Endothelial cell of umbilical vein (primary cell): ENCODE measurements at places on chromosomes 6 and 20.

DNA sequence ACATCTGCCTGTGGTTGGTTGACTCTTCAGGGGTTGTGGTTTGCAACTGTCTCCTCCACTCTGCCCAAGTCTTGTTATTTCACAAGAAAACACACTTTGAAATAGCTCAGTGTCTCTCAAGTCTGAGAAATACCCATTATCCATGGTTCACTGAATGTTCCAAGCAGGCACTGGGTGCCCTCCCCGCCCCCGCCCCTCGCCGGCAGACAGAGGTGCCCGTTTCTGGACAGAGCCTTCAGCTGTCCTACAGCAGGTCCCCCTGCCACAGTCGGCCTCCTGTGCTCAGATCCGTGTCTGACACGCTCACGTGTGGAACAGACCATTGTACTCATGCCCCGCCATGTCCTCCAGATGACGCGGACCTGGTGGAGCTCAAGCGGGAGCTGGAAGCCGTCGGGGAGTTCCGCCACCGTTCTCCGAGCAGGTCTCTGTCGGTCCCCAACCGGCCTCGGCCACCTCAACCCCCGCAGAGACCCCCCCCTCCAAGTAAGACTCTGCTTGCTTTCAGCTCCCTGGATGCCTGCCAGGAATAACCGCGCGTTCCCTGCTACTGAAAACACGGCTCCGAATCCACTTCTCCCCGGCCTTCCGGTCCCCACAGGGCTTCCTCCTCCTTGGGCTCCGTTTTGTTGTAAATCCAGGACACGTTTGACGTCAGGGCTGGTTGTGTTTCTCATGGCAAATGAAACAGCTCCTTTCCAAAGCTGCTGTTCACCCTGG is 81.4 kb downstream of the SERAC1 start:
- no peak for DNase-seq

- DNase-seq, result no peak
These were observed 182.5 kb upstream of the JARID2 start for GRCh38 chr6:15063253-15063853.

DNA sequence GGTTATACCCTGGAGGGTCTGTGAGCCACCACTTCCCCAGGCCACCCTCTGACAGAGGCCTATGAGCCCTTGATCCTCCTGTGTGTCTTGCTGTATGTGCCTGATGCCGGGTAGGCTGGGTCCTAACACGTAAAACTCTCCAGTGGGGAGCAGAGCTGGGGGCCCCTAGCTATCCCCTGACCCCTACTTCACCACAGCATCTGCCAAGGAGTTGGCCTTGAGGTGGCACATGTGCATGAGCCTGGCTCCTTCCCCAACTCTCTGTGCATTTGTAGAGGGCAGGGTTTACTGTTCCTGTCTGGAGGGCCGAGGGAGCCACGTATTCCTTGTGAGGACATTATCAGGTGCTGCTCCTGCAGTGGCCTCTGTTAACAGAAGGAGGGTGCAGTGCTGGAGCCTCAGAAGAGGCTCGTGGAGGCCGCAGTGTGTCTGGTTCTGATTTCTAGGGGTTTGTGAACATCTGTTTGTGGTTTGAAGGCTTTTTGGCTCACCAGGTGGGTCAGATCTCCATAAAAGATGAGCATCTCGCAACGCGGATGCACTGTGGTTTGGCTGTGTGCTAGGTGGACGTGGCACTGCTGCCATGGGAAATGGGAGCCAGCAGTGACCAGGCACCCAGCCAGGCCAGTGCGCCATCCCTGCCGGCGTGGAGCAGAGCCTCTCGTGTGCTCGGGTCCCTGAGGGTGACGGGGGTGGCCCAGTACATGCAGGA is 152.1 kb downstream of the DTNBP1 start:
- no peak for DNase-seq

GRCh38 chr6:111813677-111814310 is 59.5 kb downstream of the FYN start:
- DNase-seq, result no peak

GRCh38 chr6:151310852-151311767 is 71.3 kb downstream of the AKAP12 start:
- no peak for DNase-seq

- DNase-seq, result no peak
These were observed 9.5 kb downstream of the CYP39A1 start for GRCh38 chr6:46642928-46643751.

GRCh38 chr6:3778701-3779573 is 27.4 kb upstream of the PXDC1 start:
- DNase-seq, result no peak

- no peak for DNase-seq
These were observed 5.6 kb downstream of the ANKS1A start for GRCh38 chr6:34894693-34895092.
